A549 treated with AZD2906 at 1 μM for 4 hours (cell line): ENCODE measurements at places on chromosomes 3 and 15. TPM values are rescaled to one million over a fixed set of nuclear protein-coding genes. Genes with fewer than 3 reads are reported as not detected.

RAB6B gene
- 1.4 to 3.1 TPM (median 2.6 TPM) in 5 replicates for total RNA-seq

IL20RB gene
- total RNA-seq: 0.76 to 1.1 TPM (median 0.98 TPM) in 5 replicates

CERS3 gene
- not detected in 5 replicates for total RNA-seq

LCTL gene
- total RNA-seq: 0.05 TPM in 1 of 5 replicates, not detected in the others

ECE2 gene
- total RNA-seq: not detected in 5 replicates

CPLX3 gene
- not detected in 5 replicates for total RNA-seq

DZIP1L gene
- total RNA-seq: 9.2 to 11.7 TPM (median 11.0 TPM) in 5 replicates

BCL2A1 gene
- 7.7 to 13.0 TPM (median 9.7 TPM) in 5 replicates for total RNA-seq

CHAC1 gene
- 5.7 to 14.5 TPM (median 9.2 TPM) in 5 replicates for total RNA-seq

GOLGA8T gene
- total RNA-seq: 0.84 to 1.9 TPM (median 1.6 TPM) in 5 replicates
